ENCODE measurements at places on chromosomes 6 and 20.

DNA sequence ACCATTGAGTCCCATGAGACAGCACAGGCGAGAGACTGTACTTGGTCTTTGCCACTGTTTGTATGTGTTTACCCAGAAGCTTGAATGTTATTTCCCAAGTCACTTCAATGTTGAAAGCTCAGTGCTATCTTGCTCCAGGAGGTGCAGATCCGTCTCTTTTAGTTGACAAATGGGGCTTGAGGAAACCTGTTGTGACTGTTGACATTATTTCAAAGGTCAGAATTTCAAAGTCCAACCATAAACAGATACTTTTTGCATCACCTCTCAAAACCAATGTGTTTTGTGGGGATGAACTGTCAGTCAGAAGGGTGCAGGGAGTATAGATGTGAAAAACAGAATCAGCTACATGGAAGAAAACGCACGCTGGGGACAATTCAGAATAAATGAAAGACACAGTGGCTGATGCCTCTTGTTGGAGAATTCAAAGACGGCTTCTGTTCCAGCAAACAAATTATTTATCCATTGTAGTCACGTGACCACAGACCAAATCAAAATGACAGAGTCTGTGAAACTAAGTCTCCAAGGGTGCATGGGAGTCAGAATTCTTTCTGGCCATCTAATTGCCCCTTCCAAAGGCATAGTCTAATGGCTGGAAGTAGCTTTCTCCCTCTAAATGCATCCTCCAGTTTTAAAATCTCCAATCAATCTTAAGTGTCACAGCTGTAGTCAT is 83.7 kb downstream of the MYLK4 start:
- DNase-seq, result no peak

GRCh38 chr6:170378502-170378901 is 71.9 kb downstream of the FAM120B start:
- DNase-seq, result no peak

DNA sequence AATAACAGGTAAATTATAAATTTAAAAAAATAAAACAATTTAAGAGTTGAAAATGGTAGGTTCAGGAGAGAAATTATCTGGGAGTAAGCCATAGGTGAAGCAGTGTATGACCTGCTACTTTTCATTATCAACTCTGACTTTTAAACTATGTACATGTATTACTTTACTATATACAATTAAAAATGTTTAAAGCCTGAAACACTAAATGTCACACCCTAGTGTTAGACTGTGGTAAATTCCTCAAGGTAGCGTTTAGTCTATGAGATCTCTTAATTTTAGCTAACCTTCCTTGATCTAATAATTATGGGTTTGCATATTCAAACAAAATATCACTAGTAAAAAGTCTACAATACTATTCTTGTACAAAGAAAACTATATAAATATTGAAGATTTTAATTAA is 22.3 kb upstream of the TBC1D32 start:
- DNase-seq, result no peak

- DNase-seq, result no peak
Measured at GRCh38 chr20:58440021-58440767, 51.2 kb downstream of the VAPB start.

DNA sequence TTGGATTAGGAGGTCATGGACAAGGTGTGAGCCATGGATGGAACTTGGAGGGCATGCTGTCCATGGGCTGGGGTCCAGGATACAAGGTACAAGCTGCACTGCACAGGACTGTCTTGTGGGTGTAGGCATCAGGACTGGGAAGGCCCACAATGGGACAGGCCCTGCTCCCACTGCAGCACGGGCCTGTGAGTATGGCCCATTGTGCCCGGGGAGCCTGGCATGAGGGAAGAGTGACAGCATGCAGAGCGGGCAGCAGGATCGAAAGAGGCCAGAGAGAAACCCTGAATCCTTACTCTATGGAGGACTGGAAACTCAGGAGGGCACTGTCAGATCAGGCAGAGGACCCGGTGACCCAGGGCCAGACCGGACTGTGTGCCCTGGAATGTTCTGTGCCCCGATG is 211.3 kb downstream of the PREX1 start:
- DNase-seq, result no peak

DNA sequence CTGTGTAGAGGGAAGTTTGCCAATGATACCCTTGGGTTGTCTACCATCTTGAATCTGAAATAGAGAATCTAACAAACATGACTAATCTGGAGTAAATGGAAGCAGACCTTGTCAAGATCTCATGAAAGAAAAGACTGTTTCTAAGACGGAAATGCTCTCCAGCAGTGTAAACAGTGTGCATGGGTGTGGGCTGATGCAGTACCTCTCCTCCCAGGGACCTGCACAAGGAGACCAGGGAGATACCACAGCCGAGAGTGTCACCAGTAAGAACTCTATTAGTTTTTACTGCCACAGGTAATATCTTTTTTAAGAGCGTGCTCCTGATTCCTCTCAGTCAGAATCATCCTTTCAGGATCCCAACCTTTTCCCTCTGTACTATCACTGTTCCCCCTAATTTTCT is 513.3 kb upstream of the SOX4 start:
- no peak for DNase-seq

- DNase-seq, result no peak
Measured at GRCh38 chr6:10478187-10479040, 42.7 kb upstream of the GCNT2 start.

DNA sequence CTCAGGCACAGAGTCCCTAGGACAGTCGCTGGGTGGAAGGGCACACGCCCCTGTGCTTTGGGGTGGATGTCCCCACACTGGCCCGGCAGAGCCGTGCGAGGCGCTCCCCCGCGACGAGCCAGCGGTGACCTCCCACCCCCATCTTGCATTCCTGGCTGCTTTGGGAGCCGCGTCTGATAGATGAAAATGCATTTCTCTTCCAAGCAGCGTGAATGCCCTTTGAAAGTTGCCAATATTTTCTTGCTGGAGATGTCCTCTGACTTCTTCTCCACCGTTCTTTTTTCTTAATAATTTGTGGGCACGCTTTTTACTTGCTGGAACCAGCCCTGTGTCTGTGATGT is 29.9 kb downstream of the COL20A1 start:
- DNase-seq, result no peak

- no peak for DNase-seq
Measured at GRCh38 chr6:128057946-128058345, 157.1 kb upstream of the THEMIS start.

- no peak for DNase-seq
Measured at GRCh38 chr6:6221787-6222535, 98.5 kb downstream of the F13A1 start.

GRCh38 chr20:51013577-51014330 is 9.2 kb downstream of the KCNG1 start:
- no peak for DNase-seq

DNA sequence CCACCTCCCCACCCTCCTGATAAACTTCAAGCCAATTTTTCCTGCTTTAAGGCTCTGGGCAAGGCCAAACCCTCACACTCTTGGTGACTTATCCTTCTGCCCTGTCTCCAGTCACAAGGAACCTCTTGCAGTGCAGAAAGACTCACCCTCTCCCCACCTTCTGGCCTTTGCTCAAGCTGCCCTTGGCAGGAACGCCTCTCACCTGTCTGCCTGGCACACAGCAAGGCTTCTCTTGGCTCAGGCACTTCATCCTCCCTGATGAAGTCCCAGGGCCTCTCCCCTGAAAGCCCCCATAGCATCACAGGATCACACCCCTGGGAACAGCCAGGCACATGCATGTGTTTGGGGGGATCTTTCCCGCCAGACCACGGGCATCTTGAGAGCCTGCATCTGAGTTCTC is 68.8 kb upstream of the NNAT start:
- DNase-seq, result no peak

DNA sequence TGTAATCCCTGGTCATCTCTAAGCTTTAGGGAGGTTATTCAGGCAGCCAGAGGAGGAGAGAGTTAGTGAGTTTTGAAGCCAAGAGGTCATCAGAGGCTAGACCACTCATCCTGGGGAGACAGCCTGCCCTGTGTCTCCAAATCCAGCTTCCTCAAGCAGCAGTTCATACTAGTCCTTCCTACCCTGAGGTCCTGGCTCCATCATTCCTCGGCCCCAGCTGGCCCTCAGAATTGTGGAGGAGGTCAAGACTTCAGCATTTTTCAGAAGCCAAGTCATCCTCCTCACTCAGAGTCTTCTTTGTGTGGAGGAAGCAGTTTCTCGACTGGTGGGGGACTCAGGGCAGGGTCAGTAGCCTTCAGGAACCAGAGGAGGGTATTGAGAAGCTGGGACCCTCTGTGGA is 12.4 kb upstream of the KIAA1755 start:
- DNase-seq, result no peak

DNA sequence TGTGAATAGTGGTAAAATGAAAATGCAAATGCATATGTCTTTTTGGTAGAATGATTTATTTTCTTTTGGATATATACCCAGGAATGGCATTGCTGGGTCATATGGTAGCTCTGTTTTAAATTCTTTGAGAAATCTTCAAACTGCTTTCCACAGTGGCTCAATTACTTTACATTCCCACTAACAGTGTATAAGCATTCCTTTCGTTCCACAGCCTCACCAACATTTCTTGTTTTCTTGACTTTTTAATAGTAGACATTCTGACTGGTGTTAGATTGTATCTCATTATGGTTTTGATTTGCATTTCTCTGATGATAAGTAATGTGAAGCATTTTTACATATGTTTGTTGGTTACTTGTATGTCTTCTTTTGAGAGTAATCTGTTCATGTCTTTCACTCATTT is 144.0 kb downstream of the SIM1 start:
- no peak for DNase-seq

GRCh38 chr6:167787896-167788562 is 38.7 kb upstream of the AFDN start:
- DNase-seq, result no peak

GRCh38 chr6:97850458-97851212 is 567.6 kb upstream of the MMS22L start:
- no peak for DNase-seq

DNA sequence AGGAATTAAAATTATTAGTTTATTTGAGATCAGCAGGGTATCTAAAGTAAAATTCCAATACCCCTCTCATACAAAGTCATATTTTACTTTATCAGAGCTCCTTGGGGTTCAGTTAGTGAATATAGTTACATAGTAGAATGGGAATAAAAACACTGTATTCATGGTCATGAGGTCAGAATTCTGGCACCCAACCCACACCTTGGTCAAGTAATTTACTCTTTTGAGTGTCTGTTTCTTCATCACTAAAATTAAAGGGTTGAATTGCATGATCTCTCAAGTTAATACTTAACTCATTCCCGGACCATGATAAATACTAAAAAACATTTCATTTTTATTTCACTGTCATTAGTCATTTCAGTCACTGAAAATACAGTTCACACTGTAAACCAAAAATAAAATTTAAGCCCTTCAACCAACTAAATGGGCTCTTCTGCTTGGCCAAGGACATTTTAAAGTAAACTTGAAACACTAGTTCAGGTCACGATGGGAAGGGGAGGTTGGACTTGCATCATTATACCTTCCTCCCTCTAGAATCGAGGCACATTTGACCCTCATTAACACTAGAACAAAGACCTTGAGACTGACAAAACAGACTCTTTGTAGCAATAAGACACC is 21.1 kb upstream of the HLA-DRB1 start:
- DNase-seq, result no peak

- DNase-seq, result no peak
Measured at GRCh38 chr6:35048631-35049083, 92.5 kb downstream of the TCP11 start.

Measured in GDM1 (cell line).